ENCODE measurements at places on chromosomes 11 and 22.

DNA sequence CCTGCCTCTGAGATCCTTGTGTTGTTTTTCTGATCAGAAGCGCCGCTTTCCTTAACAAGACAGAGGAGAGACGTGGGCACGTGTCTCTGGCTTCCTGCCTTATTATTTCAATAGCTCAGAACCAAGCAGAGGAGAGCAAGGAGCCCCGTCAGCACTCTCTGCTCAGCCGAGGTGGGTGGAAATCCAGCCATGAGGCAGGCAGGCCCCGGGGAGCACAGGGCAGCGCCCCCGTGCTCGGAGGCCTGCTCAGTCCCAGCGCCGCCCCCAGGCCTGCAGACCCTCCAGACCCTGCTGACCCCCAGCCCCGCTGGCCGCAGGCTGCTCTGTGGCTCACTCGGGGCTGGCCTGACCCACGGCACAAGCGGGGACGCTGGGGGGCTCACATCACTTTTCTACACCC, 162.8 kb downstream of the BRD1 start:
- no peak for DNase-seq

DNA sequence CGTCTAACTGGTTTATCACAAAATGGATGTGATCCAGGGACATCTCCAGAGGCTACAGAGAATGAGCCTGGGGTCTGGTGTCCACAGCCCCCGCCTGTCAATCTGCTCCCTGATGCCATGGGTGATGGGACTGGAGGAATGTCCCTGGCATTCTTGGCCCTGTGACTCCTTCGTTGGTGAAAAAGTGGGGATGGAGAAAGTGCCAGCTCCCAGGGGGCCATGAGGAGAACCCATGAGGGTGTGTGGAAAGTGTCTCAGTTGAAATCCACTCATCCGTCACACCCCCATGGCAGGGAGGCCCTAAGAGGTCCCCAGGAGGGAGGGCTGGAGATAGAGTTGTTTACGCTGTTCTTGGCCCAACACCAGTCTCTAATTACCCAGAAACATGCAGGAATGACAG, 322.0 kb downstream of the CTTN start:
- no peak for DNase-seq

GRCh38 chr11:68977781-68978625, 2.8 kb downstream of the MRGPRD start:
- DNase-seq: no peak

DNA sequence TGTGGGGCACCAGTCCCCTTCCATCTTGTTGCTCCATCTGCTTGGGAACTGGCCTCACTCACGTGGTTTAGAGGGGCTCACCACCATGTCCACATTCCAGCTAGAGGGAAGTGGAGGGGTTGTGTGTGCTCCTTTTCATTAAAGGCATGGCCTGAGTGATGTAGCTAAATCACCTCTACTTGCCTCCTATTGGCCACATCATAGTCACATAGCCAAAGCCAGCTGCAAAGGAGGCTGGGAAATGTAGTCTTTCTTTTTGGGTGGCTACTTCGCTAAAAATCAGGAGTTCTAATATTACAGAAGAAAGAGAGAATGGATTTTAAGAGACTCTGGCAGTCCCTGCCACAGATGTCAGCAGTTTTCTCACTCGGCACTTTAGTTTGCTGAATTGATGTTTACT, 63.0 kb upstream of the ALX4 start:
- no peak for DNase-seq

GRCh38 chr11:67006029-67006884, 16.7 kb upstream of the SYT12 start:
- peak; percentile 23 for DNase-seq

- DNase-seq: no peak
These were observed 140.9 kb downstream of the TEAD1 start for GRCh38 chr11:12815129-12815480.

GRCh38 chr11:58562375-58562800, 13.3 kb downstream of the LPXN start:
- DNase-seq: no peak

DNA sequence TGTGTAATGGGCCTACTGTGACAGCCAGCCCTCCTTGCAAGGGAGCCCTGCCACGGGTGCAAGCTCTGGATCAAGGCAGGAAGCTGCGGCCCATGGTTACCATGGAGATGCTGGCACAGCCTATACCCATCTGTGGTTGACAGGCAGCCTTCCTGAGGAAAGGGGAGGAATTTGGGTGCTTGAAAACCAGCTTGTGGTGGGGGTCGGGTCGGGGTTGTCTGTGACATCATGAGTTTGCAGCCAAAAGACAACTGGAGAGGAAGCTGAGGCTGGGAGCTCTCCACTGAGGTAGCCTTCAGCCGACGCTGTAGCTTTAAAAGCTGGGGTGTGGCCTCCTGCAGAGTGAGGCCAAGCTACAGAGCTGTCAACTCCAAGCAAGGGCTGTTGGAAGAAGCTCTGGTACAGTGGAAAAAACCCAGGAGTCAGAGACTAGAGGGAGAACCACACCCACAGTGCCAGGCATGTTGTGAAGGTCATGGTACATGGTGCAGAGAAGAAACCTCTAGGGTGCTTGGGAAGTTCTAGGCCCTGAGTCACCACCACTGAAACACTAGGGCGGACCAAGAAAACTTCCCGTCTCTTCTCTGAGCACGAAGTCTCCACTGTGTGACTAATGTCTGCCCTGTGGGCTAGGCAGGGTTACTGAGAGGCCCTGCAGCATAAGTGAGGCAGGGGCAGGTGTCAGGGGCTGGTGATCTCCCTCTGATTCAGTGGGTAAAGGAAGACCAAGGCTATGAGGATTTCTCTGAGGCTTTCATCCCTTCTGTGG, 10.8 kb upstream of the LDHA start:
- DNase-seq: peak; percentile 15

DNA sequence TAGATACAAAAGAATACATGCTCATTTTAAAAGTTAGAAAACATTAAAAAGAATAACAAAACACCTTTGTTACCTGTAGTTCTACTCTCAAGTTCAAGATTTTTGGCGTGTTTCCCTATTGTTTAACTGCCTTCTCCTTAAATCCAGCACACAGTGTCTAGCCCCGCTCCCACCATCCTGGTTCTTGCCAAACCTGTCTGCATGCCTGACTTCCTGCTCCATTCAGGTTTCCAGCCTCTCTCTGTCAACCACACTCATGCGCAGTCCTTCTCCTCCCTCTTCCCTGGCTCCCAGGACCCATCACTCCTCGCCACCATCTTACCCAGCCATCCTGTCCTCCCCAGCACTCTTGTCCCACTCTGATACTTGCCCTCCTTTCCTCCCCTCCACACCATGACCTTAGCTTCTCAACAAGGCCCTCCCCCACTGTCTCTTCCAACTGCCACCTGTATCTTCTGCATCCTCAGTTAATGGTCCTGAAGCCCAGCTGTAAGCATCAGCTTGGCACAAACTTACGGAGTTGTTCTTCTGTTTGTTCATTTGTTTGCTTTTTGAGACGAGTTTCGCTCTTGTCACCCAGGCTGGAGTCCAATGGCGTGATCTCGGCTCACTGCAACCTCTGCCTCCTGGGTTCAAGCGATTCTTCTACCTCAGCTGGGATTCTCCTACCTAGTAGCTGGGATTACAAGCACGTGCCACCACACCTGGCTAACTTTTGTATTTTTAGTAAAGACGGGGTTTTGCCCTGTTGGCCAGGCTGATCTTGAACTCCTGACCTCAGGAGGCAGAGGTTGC, 7.5 kb upstream of the MYH9 start:
- no peak for DNase-seq

- peak; percentile 70 for DNase-seq
These were observed 6.4 kb upstream of the CCDC88B start for GRCh38 chr11:64333556-64333955.

DNA sequence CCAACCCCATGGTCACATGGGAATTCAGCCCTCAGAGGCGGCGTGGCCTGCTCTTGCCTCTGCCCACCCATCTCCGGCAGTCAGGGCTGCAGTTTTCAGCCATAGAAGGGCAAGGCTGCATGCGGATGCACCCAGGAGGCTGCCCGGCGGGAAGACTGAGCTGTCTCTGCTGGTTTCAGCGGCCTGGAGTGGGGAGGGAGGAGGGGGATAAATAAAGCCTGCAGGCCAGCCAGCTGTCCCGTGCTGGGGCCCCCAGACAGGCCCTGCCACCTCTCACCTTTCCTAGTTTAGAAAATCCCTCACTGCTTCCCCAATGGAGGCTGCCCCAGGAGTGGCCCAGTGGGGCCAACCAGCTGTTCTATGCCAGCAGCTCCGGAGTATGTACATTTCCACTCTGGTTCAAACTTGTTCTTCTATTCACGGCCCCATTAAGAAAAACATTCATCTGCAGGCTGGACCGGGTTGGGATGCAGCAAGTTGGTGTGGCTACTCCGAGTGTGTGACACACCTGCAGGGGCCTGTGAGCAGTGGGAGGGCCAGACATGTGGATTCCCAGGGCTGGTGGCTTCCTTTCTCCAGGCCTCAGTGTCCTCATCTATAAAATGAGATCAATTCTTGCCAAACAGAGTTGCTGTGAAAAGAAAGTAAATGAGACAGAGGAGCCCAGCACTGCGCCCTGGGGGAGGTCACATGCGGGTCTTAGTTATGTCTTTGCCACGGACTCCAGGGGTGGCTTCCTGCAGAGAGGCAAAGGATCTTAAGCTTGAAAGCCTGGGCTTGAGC, 5.0 kb downstream of the MICALL1 start:
- DNase-seq: no peak

GRCh38 chr11:122028545-122028944, 87.5 kb downstream of the BLID start:
- no peak for DNase-seq

DNA sequence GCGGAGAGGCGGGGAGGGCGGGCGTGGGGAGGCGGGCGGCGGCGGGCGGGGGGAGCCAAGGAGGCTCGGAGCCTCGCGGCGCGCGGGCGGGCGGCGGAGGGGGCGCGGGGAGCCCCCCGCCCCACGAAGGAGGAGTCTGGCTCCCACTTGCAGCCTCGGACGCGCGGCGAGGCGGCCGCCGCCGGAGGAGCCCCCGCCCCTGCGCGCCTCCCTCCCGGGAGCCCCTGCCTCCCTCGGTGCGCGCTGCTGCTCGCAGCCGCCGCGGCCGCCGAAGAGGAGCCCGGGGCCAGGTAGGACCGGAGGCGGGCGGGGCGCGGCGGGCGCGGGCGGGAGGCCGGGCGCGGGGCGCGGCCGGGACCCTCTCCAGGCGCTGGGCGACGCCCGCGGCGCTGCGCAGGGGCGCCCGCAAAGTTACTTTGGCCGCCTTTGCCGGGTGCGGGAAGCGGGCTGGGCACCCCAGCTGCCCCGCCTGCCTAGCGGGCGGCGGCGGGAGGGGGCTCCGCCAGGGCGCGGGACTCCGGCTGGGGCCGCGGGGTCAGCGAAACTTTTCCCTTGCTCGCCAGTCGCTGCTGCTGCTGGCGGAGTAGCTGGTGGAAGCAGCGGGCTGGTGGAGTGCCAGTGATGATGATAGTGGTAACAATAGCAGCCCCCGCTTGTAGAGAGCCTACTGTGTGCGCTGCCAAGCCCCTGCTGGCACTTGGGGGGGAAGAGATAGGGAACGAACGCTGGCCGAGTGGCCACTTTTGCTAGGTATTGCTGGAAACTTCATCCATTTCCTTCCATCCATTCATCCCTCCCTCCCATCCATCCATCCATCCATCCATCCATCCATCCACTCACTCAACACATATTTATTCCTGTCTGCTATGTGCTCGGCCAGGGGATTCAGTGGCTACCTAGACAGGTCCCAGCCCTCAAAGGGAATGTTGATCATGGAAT, at the start of gene MPPED1:
Gene MPPED1 (plus strand): TSS at position 146 of the 939 bp plus-strand sequence. CDS start 12,972 bp downstream, outside the sequence.
- DNase-seq: no peak

GRCh38 chr22:22666307-22667091, 22.1 kb downstream of the GGTLC2 start:
- DNase-seq: no peak

GRCh38 chr11:30481796-30482195, 104.4 kb downstream of the MPPED2 start:
- no peak for DNase-seq

DNA sequence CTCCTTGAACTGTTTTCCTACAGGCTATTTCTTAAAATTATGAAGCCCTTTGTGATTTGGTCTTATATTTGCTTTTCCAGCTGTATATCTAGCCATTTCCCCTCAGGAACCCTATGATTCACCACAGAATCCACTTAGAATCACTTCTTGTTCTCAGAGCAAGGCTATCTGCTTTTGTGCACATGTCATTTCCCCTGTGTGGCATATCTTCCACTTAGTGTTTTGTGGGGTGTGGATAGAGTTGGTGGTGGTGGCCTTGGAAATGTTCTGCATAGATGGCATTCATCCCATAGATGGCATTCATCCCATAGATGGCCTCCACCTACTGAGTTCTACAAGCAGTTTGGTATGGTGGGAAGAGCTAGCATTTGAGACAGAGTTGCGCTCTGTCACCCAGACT, 44.7 kb downstream of the SWAP70 start:
- no peak for DNase-seq

- DNase-seq: no peak
These were observed 314.4 kb downstream of the AASDHPPT start for GRCh38 chr11:106391771-106392420.

DNA sequence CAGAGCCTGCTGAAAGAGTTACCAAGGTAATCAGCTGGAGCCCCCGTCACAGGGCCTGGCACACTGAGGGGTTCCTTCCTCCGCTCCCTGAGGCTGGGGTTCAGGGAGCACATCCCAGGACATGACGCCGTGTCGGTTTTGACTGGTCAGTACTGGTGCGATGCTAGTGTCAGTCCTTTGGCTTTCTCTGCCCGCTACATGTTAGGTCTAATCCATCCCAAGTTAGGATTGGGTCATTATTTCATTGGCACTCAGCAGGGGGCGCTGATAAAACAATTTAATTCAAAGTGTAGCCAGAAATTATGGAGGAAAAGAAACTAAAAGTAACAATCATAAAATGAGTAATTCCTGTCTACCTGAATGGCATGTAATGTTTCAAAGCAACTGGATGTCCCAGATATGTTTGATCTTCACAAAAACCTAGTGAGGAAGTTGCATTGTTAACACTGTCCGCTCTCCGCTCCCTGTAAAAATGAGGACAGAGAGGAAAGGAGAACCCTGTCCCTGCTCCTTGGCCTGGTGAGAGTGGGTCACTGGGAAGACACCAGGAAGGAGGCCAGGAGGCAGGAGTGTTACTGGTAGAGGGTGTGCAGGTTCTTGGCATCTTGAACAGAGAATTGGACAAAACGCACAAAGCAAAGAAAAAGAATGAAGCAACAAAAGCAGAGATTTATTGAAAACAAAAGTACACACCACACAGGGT, 27.1 kb downstream of the TSKU start:
- peak; percentile 47 for DNase-seq

- no peak for DNase-seq
These were observed 22.1 kb upstream of the XKR3 start for GRCh38 chr22:16847271-16847670.

DNA sequence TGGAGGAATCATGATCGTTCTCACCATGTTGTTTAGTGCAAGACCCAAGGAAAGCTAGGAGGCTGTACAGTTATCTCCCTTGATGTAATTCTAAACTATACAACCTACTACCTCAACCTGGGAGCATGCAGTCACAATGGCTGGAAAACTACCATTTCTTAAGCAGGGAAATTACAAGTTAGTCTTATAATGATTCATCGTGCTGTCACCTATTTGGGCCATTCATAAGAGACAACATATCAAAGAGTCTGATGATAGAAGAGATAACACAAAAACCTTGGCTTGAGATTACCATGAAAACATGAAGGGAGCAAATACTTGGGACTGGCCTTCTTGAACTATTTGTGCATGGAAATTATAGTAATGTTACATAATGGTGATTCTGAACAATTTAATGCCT, 30.5 kb upstream of the BLID start:
- no peak for DNase-seq
